Stimulated activated CD4-positive, alpha-beta T cell treated with anti-CD3 and anti-CD28 coated beads, Interleukin-1b, Interleukin-23, amount 100 ng/mL, for 48 hours (primary cell): ENCODE measurements at places on chromosomes 3 and 15.

DNA sequence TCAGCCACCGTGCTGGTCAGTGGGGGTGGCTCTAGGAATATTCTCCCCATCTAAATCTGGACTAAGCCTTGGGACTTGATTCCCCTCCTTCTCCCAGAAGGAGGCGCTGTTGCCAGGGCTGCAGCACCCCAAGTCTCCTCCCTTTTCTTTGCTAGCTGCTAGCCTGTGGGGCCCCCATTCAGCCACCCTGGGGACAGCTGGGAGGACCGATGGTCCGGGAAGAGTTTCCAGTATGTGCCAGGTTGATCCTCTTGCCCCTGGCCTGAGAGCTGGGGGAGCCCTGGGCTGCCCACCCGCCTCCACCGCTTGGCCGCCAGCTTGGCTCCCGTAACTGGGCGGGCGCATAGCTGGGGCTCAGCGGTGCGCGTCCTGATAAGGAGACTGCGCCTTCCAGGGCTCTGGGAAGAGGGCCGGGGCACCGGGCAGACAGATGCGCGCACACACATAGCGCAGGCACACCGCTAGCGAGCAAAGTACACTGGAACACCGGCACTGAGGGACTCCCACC, 4.2 kb downstream of the SMAD6 start:
- DNase-seq: no peak

DNA sequence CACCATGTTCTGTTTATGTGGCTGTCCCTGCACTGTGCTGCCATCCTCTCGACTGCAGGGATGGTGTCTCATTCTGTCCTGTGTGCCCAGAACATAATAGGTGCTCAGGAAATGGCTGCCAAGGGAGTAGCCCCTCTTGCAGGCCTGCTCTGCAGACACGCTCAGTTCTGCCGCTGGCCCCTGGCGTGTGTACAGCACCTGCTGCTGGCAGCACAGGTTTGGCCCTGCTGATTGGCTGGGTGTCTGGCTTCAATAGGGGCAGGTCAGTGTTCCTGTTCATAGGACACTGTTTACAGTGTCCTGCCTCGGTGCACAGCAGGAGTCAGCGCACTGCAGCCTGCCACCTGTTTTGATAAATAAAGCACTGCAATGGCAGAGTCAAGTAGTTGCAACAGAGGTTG, 146.9 kb downstream of the DNAJB8 start:
- no peak for DNase-seq

GRCh38 chr15:77495838-77496596, 75.3 kb downstream of the HMG20A start:
- DNase-seq: no peak

GRCh38 chr3:138567403-138567802, 26.7 kb downstream of the CEP70 start:
- DNase-seq: no peak

GRCh38 chr3:33030802-33031201, 66.1 kb downstream of the GLB1 start:
- peak; percentile 60 for DNase-seq

GRCh38 chr3:68876112-68876713, 56.1 kb downstream of the TAFA4 start:
- peak; percentile 11 for DNase-seq

DNA sequence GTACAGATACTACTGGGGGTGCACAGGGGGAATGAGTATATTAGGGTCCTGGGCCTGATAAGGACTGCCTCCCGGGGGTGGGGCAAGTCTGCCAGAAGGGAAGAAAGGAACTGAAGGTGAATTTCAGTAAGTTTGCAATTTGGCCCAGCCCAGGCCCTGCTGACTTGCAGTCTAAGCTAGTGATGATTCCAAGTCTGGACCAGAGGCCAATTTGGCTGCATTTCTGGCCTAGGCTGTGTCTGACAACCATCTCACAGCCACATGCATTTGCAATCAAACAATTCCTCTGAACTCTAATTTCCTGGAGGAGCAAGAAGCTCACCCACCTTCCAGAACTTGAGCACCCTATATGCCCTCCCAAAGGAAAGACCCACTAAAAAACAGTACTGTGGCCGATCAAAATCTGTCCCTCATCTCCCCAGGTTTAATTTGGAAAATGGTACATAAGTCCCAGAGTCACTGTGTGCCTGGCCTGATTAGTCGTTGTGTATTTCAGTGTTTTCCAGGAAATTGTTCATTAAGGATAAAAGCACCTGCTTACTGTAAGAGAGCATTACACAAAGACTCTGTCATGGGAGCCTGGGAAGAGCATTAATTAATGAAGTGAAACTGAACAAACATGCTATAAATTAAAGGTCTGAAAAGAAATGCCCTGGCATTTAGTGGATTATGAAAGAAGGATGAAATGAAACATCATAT, 114.5 kb downstream of the MEGF11 start:
- no peak for DNase-seq

GRCh38 chr15:35151782-35152181, 66.7 kb upstream of the NANOGP8 start:
- DNase-seq: no peak

DNA sequence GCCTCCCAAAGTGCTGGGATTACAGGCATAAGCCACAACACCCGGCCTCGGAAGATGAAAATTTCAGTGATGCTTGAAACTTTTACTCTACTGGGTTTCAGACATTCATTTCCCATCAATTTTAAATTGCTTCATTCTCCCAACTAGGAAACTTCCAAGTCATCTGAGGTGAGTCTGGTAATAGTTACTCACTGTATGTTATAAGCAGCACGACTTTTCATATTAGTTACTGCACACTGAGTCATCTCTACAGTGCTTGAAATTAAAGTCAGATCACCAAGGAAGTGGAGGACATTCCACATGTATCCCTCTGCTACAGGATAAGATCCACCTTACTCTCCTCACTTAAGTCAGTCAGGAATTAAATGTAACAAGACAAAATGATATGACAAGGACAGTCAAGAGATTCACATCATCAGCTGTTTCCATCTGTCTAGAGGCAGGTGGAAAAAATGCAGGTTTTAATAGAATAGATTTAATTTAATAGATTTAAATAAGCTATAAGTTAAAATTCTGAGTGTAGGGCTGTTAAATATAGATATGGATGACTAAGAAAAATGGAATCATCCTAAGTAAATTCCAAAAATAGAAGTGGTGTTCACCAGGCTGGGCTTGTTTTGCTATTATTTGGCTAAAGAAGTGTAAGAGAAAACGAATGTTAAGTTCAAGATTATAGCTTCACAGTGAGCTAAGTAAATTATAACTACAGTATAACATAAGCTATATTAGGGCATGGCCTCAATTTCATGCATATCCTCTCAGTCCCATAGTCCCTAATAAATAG, 104.4 kb downstream of the TMCO5A start:
- DNase-seq: no peak

GRCh38 chr3:30017901-30018300, 588.5 kb upstream of the TGFBR2 start:
- DNase-seq: no peak

DNA sequence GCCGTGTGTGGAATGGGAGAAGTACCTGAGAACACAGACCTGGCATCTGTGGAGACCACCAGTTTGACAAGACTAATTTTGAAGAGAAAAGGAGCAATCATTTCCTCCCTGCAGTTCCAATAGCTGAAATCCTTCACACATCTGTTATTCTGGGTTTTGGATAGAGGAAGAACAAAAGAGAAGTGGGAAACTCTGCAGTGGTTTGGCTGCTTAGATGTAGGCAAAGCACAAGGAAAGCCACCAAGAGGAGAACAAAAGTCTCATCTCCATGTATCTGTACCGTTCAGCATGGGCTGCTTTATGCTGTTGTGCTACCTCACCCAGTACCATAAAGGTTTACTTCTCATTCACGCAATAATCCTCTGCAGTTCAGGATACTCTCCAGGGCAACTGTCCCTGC, 153.1 kb upstream of the COL8A1 start:
- DNase-seq: no peak

- no peak for DNase-seq
Measured at GRCh38 chr15:20106026-20106425, 435.6 kb downstream of the GOLGA6L6 start.

DNA sequence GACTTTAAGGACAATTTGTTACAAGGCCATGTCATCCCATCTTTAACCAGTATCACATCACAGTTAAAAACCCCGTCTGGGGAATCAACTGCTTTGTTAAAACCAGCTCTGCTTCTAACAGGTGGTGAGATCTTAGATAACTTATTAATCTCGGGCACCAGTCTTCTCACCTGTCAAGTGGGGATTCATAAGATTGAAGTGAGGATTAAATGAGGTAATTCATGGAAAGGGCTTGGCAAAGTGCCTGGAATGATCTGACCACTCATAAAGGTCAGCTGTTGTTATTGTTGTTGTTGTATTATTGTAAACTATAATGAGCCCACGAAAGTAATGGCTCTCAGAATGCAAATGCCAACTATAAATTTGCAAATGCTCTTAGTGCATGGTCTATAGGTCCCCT, 30.1 kb upstream of the SLC24A5 start:
- no peak for DNase-seq

DNA sequence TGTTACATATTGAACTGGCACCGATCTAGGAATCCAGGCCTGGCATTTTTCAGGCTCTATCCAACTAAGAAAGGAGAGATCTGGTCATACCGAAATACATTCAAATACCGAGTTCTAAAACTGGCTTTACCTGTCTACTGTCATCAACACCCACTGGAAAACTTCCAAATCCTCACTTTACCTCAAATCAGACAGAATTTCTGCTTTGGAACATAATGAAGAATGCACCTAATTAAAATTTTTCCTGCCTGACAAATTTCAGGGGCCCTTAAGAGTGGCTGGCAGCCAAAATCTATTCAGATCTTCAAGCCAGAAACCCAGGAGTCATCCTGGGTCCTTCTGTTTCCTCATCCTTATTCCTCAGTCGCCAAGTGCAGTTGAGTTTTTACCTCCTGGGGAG, 198.6 kb upstream of the FEZF2 start:
- no peak for DNase-seq

GRCh38 chr15:52020221-52021085, 1.4 kb downstream of the MAPK6 start:
- no peak for DNase-seq

DNA sequence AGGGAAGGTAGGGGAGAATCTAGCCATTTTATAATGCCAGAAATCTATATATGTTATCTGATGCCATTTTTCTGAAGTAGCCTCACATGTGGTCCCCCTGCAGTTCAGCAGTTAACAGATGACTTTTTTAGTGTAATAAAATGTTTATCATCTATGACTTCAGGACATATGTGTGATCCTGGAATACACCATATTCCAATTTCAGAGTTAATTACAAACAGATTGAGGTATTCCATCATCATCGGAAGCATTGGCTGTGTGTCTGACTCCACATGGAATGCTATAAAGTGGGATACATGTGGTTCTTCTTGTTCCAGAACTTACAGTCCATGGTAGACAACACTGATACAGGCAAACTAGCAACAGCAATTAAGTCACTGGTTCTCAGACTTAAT, 45.9 kb upstream of the LIMD1 start:
- no peak for DNase-seq

- no peak for DNase-seq
Measured at GRCh38 chr3:195405651-195406050, 37.2 kb downstream of the ACAP2 start.

GRCh38 chr15:89349206-89349558, 14.6 kb upstream of the POLG start:
- no peak for DNase-seq

DNA sequence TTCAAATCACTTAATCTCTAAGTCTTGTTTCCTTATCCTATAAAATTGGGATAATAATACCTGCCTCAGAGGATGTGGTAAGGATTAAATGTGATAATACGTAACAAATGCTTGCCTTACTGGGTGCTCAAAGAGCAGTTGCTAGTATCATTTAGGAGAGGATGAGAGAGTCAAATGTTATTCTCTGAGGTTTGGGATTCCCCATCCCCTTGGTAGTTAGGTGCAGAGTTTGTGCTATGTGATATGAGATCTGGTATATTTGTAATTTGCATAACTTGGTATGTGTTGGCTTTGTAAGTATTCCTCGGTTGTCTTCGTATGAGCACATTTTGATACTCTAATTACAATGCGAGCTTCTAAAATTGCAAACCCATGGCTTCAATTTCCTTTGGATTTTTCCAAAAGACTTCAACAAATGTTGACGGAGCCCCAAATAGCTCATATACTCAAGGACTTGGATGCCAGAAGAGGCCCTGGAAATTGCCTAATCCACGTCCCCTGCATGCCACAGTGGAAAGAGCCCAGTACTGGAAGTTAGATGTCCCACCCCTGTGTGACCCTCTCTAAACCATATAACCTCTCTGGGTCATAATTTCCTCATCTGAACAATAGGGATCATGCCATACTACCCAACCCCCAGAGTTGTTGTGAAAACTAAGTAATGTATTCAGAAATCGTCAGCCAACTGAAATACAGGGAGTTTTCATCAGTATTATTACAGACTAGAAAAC, 85.0 kb downstream of the FBN1 start:
- DNase-seq: no peak

DNA sequence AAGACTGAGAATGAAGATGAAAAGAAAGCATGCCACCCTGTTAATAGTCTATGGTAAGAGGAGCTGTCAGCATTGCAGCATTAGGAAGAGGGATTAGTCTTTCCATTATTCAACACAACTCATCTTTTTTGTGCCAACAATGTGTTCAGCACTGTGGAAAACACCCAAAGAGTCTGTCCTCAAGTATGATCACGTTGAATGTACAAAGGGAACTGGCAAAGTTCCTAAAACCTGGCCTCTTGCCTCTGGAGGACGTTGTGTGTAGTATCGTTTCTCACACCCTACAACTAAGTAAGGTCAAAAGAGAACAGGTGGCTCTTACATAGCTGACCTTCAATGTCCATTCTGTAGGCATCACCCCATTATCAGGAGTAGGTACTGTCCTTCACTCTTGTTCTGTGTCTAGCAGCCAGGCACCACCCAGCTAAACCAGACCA, 147.9 kb upstream of the THBS1 start:
- DNase-seq: no peak

GRCh38 chr15:63640146-63640545, 43.0 kb downstream of the FBXL22 start:
- DNase-seq: no peak

- DNase-seq: no peak
Measured at GRCh38 chr3:3355442-3355841, 176.0 kb upstream of the CRBN start.

GRCh38 chr3:130671545-130672312, 74.9 kb downstream of the PIK3R4 start:
- DNase-seq: no peak

DNA sequence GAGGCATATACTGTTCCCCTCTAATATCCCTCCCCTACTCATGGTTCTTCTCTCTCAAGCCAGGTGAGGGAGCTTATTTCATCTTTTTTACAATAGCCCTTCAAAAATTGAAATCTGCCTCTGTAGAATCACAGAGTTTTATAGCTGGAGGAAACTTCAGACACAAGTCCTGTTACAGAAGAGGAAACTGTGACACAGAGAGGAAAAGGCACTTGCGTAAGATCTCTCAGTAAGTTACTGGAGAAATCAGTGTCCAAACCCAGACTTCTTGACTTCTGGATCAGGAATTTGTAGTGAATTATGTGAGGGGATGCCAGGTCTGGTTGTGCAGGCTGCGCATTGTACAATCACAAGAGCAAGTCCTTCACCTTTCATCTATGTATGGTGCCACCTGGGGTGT, 4.6 kb downstream of the FGD5 start:
- DNase-seq: no peak

GRCh38 chr3:46947546-46947901, 29.0 kb downstream of the CCDC12 start:
- no peak for DNase-seq

GRCh38 chr3:31947671-31948091, 33.4 kb downstream of the OSBPL10 start:
- no peak for DNase-seq

- no peak for DNase-seq
Measured at GRCh38 chr15:93418566-93418965, 329.6 kb upstream of the RGMA start.
